ENCODE measurements at places on chromosomes 7 and 10.

DNA sequence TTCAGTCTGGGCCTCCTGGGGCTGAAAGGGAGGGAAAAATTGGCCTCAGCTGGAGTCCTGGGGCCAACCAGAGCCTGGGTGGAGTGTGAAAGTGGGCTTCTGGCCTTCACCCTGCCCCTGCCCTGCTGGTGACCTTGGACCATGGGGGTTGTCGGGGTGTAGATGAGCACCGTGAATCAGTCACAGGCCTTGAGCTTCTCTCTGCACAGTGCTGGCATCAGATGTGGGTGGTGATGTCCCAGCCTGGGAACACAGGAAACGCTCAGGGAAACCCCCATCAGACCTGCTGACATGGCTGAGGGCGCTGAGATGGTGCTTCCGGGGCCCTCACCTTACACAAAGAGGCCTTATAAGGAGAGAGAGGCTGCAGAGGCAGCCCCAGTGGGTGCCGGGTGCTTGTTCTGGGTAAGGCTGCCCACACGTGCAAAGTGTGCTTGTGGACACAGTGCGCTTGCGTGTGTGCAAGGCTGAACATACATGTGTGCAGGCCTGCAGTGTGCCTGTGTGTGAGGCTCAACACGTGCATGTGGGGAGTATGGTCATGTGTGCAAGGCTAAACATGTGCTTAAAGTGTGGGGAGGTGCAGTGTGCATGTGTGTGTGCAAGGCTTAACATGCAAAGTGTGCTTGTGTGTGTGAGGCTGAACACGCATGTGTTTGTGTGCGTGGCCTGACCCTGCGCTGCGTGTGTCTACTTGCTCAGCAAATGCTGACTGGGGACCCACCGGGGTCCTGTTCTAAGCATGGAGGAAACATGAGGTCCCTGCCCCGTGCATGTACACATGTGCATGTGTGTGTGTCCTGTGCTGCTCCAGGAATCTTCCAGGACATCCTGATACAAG lies 6.5 kb downstream of the ARPC1B start:
- DNase-seq = no peak

- DNase-seq = no peak
Observed at GRCh38 chr7:17593819-17594419, 295.5 kb downstream of the AHR start.

DNA sequence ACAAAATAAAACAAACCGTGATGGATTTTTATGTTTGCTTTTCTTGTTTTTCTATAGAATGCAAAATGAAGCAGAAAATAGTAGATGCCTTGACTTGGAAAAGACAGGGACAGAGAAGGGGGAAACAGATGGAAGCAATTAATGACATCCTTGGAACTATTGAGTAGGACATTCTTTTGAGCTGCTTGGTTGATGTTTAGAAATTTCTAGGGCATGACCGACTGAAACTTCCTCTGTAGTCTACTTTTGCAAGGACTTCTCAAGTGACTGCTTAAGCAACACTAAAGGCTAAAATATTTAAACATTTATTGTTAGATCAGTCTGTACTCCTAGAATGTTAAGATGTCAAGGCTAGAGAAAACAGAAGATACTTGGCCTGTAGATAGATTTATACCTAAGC lies 49.4 kb downstream of the VCL start:
- DNase-seq = no peak

DNA sequence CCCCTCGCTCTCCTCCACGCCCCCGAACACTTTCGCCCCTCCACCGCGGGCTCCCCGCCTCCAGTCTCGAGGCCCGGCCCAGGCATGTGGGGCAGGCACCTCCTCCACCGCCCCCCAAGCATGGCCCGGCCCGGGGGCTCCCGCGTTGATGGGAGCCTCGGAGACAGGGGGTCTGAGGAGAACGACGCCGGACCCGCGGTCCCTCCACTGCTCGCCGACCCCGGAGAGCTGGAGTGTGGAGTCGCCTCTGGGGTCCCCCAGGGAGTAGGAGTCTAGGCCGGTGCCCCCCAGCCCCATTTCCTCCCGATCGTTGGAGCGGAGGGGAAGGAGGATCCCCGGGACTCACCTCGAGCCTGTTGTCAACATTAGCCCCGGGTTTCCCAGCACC lies 206 bp downstream of the UPF2 start:
- peak; percentile 29 for DNase-seq

DNA sequence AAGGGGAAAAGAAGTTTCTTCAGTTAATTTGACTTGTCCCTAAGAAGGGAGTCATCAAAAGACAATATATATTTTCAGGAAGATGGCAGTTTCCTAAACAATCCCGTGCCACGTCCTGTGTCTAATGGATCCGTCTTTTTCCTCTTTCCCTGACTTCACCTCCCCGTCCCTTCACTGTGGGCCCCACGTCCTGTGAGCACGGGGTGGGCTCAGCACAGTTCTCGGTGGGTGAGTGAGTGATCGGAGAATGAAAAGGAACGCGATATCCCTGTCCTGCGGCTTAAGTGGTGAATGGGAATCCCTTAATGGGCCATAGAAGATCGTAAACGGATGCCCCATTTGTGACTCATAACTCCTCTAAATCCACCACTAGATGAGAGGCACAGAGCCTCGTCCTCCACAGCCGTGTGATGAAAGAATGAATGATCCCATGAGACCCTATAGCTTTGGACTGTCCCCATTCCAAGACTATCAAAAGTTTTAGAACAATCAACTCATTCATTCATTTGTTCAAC lies 63.5 kb upstream of the PITRM1 start:
- DNase-seq = no peak
